AG09319 (cell line): ENCODE measurements at places on chromosomes 1 and 21.

- peak; percentile 42 for DNase-seq
These were observed 224.0 kb downstream of the FGGY start for GRCh38 chr1:59520827-59521418.

DNA sequence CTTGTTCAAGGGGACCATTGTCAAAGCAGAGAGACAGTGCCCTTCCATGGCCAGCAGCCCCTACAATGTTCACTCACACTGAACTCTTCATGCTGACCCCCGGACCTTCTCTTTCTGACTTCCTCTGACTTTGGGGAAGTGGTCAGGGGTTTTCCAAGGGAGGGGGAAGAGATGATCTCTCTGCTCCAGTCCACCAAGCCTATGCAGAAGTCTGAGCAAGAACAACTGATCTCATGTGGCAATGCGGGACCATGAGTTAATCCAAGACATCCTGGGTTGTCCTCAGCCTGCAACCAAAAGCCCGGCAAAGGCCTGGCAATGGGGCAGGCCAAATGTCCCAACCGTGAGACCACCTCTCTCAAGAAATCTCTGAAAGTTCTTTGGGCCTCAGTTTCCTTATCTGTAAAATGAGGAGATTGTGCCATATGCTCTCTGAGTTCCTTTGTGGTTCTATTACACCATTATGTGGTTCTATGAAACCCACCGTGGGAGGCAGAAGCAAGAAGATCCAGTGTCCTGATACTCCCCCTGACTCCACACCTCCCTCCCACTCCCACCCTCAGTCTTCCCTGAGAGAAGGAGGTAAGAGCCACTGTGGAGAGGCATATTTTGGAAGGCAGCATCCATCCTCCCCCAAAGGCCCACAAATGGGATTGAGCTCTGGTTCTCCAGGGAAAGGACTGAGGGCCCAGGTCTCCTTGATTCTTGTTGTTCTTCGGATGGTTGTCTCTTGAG, 11.8 kb upstream of the ARHGEF2 start:
- no peak for DNase-seq

- DNase-seq, result no peak
These were observed 396.9 kb downstream of the ADGRL2 start for GRCh38 chr1:82197606-82198005.

GRCh38 chr1:197912739-197913494, 4.3 kb upstream of the LHX9 start:
- DNase-seq, result no peak

- DNase-seq, result peak; percentile 12
These were observed 77.6 kb downstream of the CLIC4 start for GRCh38 chr1:24822887-24823286.

DNA sequence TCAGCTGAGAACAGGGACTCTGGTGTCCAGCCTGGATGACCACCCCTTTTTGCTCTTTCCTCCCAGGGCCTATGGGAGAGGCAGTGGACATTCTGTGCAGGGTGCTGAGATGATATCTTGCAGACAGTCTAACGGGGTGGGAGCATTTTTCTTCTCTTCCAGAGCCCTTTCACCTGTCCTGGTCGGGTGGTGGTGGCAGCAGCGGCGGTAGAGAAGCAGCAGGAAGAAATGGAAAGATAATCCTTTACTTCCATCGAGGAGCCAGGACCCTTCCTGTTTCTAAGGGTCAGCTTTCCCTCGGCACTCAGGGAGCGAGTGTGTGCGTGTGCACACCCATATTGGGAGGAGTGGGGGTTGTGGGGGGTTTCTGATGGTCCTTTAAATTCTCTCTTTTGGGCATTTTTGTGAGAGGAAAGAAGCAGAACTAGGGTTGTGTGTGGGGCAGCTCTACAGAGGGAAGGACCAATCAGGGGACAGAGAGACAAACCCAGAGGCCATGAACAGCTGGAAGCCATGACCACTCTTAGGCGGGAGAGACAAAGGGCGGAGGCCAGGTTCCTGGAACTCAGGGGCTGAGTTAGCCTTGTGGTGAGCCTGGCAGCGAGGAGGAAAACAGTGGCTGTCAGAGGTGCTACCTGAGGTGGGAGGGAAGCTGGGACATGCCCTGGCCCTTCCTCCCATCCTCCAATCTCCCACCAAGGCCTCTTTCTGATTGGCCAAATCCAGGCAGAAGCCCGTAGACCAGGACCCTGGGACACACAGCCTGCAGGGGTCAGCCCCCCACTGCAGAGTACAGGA, 31.2 kb upstream of the CSF3R start:
- no peak for DNase-seq

DNA sequence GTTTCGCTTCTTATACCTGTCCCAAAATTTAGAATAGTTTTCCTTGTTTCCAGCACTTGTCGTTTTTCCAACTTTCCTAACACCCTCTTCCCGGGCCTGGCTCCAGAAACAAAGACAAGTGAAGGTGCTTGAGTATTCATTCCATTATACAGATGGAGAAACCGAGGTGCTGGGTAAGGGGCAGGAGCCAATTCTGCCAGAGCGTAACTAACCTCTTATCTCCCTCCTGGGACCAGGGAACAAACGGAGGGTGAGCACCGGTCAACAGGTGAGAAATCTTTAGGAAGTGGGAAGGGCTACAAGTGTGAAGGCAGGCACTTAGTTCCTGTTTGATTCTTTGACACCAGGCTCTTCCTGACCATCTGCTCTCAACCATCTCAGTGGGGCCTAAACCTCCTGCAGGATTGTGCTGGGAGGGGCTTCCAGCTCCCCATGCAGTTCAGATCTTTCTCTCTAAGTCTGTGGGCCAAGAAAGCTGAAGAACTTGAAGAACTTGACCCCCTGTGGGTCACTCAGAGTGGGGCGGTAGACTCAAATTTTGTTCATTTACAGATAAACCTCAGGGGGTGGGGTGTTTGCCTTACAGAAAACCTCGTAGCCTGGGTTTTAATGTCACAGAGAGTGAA, 8.7 kb downstream of the PLXNA2 start:
- DNase-seq, result no peak

- no peak for DNase-seq
These were observed 174.8 kb downstream of the CLIC6 start for GRCh38 chr21:34843562-34843961.
